ENCODE measurements at places on chromosomes 1 and 21.

DNA sequence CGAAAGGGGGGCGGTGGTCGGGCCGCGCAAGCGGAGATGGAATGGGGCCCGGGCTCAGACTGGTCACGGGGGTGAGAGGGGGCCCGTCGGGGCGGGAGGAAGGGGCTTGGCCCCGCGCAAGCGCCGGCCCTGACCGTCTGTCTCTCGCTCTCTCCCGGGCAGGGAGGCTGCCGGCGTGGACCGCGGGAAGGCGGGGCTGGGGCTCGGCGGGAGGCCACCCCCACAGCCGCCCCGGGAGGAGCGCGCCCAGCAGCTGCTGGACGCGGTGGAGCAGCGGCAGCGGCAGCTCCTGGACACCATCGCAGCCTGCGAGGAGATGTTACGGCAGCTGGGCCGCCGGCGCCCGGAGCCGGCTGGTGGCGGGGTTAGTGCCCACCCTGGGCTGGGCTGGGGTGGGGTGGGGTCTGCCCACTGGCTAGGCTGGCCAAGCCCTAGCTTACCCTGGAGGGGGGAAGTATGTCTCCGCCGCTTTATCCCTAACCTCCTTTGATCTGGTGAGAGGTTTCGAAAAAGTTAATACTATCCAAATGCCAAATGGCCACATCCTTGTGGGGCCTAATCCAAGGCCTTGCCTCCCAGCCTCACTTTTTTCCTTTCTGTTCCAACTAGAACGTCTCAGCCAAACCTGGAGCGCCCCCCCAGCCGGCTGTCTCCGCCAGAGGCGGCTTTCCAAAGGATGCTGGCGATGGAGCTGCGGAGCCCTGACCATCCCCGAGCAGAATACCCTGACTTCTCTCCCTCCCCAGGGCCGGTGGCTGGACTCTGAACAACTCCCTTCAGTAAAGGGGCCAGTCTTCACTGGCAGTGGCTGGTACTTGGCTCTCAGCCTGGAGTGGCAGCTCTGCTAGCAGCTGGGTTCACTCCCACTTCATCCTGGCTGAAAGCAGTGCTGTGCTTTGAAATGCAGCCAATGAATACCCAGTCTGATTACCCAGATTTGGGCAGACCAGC, 636 bp upstream of the YRDC start:
- peak; percentile 83 for DNase-seq

GRCh38 chr1:63603810-63604209, 10.6 kb downstream of the PGM1 start:
- DNase-seq: no peak

DNA sequence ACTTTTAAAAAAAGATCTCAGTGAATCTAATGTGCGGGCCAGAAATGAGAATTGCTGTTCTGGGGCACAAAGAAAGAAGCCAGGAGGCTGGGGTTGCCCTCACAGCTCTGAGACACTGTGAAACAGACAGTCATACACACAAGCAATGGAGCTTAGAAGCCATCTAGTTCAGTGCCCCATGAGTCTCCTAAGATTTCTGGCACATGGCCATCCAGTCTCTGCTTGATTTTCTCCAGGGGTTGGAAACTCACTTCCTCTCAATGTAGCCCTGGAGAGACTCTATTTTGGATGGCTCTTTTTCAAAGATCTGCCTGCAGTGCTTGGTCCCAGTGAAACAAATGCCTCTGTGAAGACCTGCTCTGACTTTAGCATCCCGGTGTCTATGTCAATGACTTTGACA, 38.6 kb downstream of the KCNN3 start:
- no peak for DNase-seq

GRCh38 chr1:38923607-38924006, 18.0 kb downstream of the RHBDL2 start:
- DNase-seq: no peak

- DNase-seq: no peak
Observed at GRCh38 chr1:164622068-164622845, 63.3 kb downstream of the PBX1 start.

- no peak for DNase-seq
Observed at GRCh38 chr1:76012341-76013205, 62.0 kb upstream of the ST6GALNAC3 start.

GRCh38 chr1:18479454-18479853, 1.3 kb upstream of the KLHDC7A start:
- DNase-seq: no peak

DNA sequence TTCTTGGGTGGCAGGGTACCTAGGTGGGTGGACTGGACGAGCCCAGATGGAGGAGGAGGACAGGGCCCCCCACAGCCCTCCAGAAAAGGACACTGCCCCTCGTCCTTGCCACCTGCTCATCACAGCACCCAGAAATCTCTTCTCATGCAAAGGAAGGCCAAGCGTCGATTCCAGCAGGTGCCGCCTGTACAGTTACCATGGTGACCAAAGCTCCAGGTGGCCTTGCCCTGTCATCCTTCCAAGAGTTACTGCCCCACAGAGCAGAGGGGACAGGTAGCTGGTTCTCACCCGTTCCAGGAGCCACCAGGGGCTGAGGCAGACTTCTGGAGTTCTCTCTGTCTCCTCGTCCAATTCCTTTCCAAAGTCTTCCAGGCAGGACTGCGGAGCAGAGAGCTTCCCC, 119.9 kb upstream of the VAMP3 start:
- no peak for DNase-seq

DNA sequence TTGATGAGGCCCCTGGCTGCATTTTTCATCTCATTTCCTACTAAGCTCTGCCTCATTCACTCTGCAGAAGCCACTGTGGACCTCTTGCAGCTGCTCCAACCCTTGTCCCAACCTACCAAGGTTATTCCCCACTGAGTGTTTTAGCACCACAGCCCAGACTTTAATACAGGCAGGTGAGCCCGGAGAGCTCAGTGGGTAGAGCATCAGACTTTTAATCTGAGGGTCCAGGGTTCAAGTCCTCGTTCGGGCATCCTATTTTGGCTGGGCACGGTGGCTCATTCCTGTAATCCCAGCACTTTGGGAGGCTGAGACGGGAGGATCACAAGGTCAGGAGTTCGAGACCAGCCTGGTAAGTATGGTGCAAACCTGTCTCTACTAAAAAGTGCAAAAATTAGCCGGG, 18.1 kb upstream of the BLACAT1 start:
- DNase-seq: no peak

- DNase-seq: no peak
Observed at GRCh38 chr1:118827636-118828035, 160.5 kb downstream of the TBX15 start.

DNA sequence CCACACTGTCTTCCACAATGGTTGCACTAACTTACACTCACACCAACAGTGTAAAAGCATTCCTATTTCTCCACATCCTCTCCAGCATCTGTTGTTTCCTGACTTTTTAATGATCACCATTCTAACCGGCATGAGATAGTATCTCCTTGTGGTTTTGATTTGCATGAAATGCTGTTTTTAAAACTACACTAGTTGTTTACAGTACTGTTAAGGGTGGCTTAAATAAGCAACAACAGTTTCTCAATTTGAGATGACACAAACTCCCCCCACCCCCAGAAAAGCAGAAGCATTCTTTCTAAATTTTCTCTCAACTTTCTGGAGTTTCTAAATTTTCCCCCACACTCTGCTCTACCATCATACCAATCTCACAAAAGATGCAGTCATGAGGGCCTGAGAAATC, 7.1 kb upstream of the SLAMF7 start:
- no peak for DNase-seq

GRCh38 chr1:206905295-206906164, 8.3 kb downstream of the IL24 start:
- DNase-seq: peak; percentile 100

DNA sequence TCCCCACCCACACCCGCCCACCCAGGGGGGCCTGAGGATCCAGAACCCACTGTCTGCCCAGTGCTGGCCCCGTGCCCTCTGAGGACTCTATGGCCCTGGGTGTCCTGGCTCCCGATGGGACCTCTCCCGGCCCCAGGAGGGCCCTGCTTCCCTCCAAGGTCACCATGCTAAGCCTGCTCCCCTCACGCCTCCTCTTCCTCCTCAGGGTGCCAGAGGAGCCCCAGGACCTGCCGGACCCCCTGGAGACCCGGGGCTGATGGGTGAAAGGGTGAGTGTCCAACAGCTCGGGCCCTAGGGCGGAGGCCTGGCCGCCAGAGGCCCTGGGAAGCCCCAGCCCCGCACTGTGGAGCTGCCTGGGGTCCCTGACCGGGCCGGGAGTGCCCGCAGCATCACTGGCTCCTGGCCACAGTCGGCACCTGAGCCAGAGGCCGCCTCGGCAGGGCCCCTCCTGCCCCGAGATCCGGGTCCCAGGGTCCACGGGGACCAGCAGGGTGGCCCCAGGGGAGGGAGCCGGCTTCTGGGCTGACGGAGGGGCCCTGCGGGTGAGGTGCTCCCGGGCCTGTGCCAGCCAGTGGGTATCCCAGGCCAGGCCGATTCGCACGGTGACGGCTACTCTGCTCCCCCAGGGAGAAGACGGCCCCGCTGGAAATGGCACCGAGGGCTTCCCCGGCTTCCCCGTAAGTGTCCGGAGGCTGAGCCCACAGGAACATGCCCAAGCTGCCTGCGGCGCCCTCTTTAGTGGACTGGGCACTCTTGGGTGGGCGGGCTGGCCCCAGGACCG, 16.1 kb downstream of the COL6A1 start:
- no peak for DNase-seq

- DNase-seq: no peak
Observed at GRCh38 chr21:21029164-21029563, 31.0 kb downstream of the NCAM2 start.

DNA sequence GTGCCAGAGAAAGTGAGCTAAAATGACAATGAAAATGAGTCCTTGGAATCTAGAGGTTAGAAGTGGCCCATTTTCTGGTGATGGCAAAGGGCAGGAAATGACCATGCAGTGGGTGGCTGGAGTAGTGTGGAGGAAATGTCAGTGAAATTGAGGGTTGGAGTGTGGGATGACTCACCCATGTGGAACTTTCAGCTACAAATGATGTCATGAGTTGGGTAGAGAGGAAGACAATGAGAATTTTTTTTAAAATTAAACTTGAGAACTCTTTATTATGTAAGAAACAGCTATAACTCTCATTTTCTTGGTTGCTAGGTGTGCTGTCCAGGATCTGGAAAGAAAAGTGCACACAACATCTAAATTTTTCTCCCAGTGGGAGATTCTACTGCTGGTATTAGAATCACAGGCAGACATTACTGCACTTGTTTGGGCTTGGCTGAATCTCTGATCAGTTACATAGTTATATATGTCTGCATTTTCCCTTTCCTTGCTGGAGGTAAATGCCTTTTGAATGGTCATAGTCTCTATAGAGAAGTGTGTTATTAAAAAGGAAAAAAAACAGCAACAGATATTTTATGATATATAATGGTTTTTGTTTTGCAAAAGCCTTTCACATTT, 56.8 kb upstream of the GNG12 start:
- peak; percentile 96 for DNase-seq

DNA sequence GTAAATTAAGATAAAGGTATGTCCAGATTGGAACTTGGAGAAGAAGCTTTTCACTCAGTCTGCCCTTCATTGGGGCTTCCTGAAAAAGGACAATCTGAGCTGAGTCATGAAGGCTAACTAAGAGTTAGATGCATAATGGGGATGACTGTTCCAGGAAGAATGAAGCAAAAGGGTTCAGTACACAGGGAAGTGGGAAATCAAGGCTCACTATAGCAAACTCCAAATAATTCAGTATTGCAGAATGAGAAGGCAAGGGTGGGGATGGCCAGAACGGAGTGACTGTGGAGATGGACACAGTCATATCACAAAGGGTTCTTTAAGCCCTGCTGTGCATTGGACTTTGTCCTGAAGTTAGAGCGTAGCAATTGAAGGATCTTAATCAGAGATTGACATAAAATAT, 158.3 kb downstream of the FGGY start:
- peak; percentile 87 for DNase-seq

- no peak for DNase-seq
Observed at GRCh38 chr1:55192093-55192492, 23.1 kb downstream of the USP24 start.

GRCh38 chr1:228647523-228648444, 87.5 kb upstream of the RHOU start:
- DNase-seq: peak; percentile 77

DNA sequence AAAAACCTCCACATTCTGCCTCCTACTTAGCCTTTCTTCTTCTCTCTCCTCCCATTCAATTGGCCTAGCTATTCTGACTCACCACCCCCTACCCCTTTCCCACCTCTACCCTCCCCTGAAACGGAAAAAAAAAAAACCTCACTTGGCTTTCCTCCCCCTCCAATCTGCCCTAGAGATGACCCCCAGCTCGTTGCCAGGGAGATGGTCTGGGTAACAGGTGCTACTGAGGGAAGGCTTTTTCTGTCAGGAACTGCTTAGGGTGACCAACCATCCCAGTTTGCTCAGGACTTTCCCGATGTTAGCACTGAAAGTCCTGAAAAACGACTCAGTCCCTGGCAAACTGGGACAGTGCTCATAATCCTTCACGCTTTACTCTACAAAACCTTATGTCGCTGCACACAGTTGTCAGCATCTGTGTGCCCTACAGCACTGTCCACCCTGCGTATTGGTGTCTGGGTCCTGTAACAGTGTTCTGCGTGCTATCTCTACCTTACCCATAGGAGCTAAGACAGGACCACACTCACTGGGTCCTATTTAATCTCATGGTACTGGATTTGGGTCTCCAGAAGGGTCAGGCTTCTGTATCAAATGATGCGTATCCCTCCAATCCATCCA, 7.7 kb upstream of the CADM3 start:
- DNase-seq: no peak

DNA sequence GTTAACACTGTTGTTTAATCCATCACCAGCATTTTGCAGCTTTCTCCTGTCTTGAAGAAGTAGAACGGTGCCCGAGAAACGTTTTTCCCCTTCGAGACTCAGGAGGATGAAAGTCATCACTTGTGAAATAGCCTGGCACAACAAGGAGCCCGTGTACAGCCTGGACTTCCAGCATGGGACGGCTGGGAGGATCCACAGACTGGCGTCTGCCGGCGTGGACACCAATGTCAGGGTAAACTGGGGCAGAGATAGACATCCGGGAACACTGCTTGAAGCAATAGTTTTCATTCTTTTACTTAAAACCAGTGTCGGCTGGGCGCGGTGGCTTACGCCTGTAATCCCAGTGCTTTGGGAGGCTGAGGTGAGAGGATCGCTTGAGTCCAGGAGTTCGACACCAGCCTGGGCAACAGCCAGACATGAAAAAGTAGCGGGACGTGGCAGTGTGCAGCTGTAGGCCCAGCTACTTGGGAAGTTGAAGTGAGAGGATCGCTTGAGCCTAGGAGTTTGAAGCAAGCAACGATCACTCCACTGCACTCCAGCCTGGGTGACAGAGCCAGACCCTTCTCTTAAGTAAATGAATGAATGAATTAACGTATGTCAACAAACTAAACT, 945 bp downstream of the CHAF1B start:
- DNase-seq: no peak

DNA sequence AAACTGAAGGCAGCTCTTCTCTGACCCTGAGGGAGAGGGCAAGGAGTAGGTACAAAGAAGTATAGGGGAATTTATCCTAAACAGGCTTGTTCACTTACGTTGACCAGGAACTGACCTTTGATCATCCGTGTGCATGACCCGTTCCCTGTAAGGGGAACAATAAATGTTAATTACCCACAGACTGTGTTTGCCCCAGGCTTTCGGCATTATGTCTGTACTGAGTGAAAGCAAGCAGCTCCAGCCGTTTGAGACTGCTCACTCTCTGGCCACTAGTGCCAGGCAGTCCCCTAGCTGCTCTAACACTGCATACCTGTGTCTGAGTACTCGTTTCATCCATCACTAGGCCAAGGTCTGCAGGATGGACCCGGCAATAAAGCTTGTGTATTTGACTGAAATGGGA, 1365.3 kb downstream of the NCAM2 start:
- no peak for DNase-seq

- DNase-seq: no peak
Observed at GRCh38 chr1:58922302-58923089, 138.6 kb upstream of the JUN start.

GRCh38 chr1:36510418-36510817, 27.7 kb upstream of the CSF3R start:
- DNase-seq: no peak

GRCh38 chr21:46203203-46203600, 18.9 kb upstream of the SPATC1L start:
- no peak for DNase-seq
